Activated CD4-positive, alpha-beta T cell treated with anti-CD3 and anti-CD28 coated beads, Interleukin-2, amount 10 ng/mL, durations not matched to agents 24 days and 14 days (primary cell): ENCODE measurements at places on chromosomes 6 and 20. TPM values are rescaled to one million over a fixed set of nuclear protein-coding genes. Genes with fewer than 3 reads are reported as not detected.

DNA sequence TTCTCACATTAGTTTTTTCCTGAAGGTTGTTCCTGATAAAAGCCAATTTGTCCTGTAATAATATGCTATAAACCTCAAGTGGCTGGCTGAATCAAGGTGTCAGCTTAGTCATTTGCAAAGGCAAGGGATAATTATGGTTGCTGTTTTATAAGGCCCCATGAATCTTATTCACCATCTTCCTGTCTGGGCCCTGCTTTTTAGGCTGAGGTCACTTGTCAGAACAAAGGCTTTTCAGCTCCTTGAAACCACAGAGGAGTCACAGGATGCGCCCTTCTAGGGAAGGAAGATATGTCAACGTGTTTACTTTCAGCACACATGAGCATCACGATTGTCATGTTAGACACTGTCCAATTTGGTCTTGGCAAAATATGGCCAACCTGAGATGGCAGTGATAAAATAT lies 64.8 kb upstream of the NAA20 start:
- DNase-seq = no peak

GRCh38 chr20:17841751-17842215 lies 126.8 kb downstream of the SNX5 start:
- no peak for DNase-seq

DNA sequence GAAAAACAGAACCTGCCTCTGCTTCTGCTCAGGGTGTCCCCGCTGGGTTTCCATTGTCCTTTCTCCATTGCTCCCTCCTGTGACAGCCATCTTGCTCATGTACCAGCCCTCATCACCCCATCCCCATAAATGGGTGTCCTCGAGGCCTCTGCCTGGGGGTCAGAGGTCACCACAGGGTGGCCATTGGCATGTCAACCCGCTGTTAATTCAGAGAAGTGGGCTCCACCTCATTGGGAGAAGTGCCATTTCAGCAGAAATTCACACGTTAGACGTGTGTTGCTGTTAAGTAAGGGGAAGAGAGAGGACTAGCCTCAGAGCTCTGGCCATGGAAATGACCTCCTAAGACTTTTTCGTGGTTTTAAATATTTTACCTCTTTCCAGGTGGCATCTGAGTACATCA lies 71.9 kb downstream of the PTPN1 start:
- DNase-seq = no peak

- peak; percentile 87 for DNase-seq
These were observed 33.0 kb upstream of the FILIP1 start for GRCh38 chr6:75526502-75527127.

DNA sequence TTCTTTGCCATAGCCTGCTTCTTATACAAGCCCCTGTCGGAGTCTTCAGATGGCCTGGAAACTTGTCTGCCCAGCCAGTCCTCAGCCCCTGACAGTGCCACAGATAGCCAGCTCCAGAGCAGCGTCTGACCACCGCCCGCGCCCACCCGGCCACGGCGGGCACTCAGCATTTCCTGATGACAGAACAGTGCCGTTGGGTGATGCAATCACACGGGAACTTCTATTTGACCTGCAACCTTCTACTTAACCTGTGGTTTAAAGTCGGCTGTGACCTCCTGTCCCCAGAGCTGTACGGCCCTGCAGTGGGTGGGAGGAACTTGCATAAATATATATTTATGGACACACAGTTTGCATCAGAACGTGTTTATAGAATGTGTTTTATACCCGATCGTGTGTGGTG lies 29.5 kb downstream of the SLCO4A1 start:
- DNase-seq = no peak

- DNase-seq = peak; percentile 79
These were observed 306.9 kb downstream of the DHX35 start for GRCh38 chr20:39268981-39269461.

DNA sequence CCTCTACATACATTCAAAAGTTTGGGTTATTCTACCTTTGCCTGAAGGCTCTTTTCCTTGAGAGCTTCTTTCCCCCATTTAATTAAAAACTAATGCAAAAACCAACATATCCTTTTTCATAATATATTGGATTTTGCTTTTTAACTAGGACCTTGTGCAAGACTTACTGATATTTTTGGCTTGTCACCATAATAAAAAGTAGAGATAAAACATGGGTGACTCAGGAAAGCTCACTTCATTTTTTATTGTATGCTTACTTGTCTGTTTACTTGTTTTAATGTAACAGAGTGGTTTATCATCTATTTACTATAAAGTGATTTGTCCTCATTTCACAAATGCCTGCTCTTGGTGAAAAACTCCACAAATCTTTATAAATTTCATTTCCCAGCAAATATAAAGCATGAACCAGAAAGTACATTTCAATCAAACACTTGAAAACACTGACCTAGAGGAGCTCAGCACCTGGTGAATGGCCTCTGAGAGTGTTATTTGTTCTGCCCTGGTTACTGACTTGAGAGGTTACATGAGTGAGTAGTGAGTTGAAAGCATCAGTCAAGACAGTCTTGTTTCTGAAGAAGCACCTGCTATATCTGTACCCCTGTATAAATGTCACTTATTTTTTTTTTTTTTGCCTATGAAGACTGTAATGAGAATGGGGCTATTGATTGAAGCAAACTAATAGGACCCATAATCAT lies 20.8 kb downstream of the ADGRG6 start:
- DNase-seq = no peak

- DNase-seq = no peak
These were observed 125.0 kb upstream of the RPS6KA2 start for GRCh38 chr6:166752097-166752496.

DNA sequence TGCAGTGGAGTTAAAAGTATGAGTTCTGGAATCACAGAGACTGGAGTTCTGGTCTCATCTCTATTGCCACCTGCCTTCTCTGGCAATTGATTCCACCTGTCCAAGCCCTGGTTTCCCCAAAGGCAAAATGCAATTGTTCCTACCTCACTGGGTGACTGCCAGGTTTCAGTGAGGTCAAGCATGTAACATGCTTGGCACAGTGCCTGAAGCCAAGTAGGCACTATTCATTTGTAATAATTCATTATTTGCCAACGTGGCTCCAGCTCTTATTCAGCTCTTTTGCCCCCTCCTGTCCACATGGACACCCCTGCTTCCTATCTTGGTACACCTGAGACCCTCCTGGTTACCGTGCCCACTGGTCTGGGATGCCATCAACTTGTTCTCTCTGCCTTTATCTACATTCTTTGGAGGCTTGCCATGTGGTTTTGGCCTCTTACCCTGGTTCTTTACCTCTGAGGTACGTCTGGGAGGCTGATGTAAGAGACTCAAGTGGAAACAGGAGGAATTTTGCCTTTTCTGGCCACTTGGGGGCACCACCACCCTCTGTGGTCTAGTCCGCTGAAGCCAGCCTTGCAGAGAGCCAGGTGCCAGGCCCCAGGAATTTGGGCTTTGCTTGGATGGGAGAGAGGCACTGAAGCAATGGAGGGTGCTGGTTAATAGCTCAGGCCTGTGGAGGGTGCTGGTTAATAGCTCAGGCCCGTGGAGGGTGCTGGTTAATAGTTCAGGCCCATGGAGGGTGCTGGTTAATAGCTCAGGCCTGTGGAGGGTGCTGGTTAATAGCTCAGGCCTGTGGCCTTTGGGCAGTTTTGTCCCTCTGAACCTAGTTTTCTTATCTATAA lies 1.7 kb downstream of the KCNK15 start:
- peak; percentile 87 for DNase-seq

DNA sequence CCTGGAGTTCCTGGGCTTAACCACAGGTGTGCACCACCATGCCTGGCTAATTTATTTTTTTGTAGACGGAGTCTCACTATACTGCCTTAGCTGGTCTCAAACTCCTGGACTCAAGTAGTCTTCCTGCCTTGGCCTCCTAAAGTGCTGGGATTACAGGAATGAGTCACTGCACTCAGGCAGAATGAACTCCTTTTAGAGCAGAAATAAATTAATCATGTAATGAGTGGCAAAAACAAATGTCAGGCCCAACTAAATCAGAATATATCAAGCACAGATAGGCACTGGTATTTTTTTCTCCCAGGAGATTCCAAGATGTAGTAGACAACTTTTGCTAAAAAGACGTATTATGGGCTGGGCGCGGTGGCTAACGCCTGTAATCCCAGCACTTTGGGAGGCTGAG lies 2.6 kb downstream of the RPS10 start:
- DNase-seq = no peak

DNA sequence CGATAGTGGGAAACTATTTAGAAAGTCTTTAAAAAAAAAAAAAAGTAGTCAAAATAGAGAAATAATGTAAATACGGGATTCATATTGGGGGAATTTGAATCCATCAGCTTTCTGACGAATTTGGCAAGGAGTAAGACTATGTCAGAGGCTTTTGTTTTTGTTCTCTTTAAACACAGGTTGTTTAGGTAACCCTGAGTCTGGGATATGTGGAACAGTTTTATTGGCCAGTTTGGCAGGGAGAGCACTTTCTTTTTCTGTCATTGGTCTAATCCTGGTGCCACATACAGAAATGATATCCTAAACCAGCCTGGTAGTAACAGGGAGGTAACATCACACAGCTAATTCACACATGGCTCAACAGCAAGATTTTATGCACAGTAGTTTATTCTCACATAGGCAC lies 27.7 kb downstream of the HAO1 start:
- DNase-seq = no peak

DNA sequence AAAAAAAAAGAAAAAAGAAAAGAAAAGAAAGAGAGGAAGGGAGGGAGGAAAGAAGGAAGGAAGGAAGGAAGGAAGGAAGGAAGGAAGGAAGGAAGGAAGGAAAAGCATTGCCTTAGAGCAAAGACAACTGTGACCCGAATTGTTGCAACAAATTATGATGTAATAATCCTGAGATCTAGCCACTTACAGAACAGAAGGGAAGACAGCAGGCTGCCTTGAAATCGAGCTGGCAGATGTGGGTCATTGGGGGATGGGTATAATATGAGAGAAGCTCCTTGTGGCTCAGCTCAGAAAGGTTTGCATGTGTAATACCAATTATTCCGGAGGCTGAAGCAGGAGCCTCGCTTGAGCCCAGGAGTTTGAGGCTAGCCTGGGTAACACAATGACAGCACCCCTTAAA lies 208.1 kb upstream of the PROKR2 start:
- DNase-seq = no peak

DNA sequence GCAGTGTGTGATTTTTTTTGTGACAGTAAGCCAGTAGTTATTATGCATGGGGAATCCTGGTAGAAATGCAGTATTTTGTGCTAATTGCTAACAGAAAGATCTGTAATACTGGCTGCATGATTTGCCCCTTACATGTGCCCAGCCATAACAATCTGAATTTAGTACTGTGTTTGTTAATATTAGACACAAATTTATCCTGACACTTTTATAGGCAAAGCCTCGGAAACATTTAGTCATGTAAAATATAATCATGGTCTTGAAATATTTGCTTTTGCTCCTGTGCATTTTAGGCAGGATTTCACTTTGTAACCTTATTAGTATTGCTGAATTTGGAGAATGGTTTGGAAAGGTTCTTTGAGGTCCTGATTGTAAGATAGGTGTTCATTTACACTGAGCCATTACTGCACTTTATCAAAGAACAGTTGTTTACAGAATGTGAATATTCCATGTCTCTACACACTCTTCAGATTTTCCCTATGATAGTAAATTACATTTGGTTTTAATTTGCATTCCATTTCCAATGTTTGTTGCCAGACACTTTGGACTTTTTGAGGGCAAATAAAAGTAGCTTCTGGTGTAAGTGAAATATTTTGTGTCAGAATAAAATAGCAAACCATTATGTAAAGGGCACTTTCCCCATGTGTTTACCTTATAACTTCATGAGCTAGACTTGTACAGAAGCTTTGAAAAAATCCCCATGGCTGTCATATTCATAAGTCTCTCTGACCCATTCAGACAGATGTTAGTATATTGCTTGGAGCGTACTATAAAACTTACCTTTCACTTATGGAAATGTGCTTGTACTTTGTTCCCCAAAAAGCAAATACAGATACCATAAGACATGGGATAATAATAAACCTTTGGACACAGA lies 349.9 kb downstream of the ARHGAP18 start:
- peak; percentile 6 for DNase-seq

The ADGRG6 gene
- not detected in 2 replicates for total RNA-seq

The ZNF165 gene
- total RNA-seq = 0.26 and 0.47 TPM in 2 replicates

The HLA-DRB5 gene
- total RNA-seq = 5.1 and 6.0 TPM in 2 replicates

The SAMD5 gene
- total RNA-seq = 0.05 and 0.07 TPM in 2 replicates

The SNAP91 gene
- total RNA-seq = not detected in 2 replicates

The GINS1 gene
- 43.0 and 43.2 TPM in 2 replicates for total RNA-seq

The PAK1IP1 gene
- total RNA-seq = 39.1 TPM in 2 replicates

The EDN3 gene
- total RNA-seq = not detected in 2 replicates

The SLC35D3 gene
- not detected in 2 replicates for total RNA-seq
